ENCODE measurements at places on chromosomes 12 and 14. TPM values are rescaled to one million over a fixed set of nuclear protein-coding genes. Genes with fewer than 3 reads are reported as not detected.

GRCh38 chr12:19484738-19485137, 45.4 kb downstream of the AEBP2 start:
- DNase-seq = no peak
- no peak overlapping the region for H3K4me3 ChIP-seq
- peak overlapping the region; percentile 62 for H3K27ac ChIP-seq
- H3K36me3 ChIP-seq = peaks cover 89% of the 10 kb centered on the region
- H3K27me3 ChIP-seq = no peaks in the 10 kb centered on the region
- H3K4me1 ChIP-seq = peaks cover 52% of the 10 kb centered on the region

DNA sequence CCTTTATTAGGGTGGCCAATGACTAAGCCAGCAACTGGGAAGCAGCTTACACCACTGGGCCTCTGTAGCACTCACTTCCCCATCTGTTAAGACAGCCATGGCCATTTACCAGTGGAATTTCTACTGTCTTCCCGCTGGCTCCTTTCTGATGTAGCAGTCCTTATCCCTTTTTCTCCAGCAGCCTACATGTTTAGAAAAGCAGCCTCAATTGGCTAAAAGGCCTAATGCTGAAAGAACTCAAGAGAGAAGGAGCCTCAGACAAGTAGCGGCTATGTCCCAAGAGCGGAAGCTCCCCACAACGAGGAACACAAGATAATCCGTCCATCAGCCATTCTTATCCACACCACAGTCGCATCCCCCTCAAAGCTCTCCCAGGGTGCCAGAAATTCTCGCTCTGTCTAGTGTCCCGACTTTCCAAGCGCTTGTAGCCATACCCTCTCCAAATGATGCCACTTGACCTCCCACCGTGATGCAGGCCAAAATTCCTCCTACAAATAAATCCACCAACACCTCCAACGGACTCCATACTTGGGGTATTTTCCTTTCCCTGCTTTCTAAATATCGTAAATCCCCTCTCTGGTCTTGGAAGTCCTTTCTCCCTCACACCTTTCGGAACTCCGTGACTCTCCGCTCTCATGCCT, 624 bp downstream of the M6PR start:
- H3K27ac ChIP-seq = peak overlapping the region; percentile 94
- peaks cover 54% of the 10 kb centered on the region for H3K36me3 ChIP-seq
- DNase-seq = peak; percentile 19

The RPL10L gene
- total RNA-seq = not detected

- H3K36me3 ChIP-seq = no peaks in the 10 kb centered on the region
- no peaks in the 10 kb centered on the region for H3K27me3 ChIP-seq
- no peak overlapping the region for H3K27ac ChIP-seq
- DNase-seq = no peak
- H3K4me1 ChIP-seq = no peaks in the 10 kb centered on the region
These were observed 521.3 kb upstream of the TMEM132C start for GRCh38 chr12:127745469-127746212.

- H3K4me1 ChIP-seq = no peaks in the 10 kb centered on the region
- DNase-seq = no peak
- H3K27ac ChIP-seq = no peak overlapping the region
- no peaks in the 10 kb centered on the region for H3K36me3 ChIP-seq
- no peak overlapping the region for H3K4me3 ChIP-seq
These were observed 68.2 kb downstream of the ATP23 start for GRCh38 chr12:58009405-58010195.
